IPS-NIHi11 (cell line): ENCODE measurements at places on chromosomes 1 and 21.
A peak's percentile ranks its signal among the peaks of the same experiment; 100 is the strongest.

- no peak for DNase-seq
Measured at GRCh38 chr1:94279038-94279437, 41.7 kb upstream of the ARHGAP29 start.

DNA sequence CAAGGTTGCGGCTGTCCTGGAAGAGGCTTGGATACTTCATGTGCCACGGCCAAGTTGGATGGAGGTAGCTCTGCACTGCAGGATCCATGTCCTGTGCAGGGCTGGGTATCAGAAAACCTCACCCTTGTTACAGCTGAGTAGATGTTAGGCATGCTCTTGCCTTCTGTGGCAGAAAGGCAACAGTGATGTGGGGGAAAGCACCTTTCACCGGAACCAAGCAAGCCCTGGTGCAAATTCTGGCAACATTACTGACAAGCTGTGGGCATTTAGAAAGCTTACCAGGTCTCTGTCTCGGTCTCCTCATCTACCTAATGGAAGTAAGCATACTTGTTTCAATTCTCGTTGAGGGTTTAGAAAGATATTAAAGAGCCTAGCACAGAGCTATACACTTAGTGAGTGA lies 14.5 kb upstream of the CDCA8 start:
- DNase-seq, result no peak

GRCh38 chr1:151790940-151791651 lies 796 bp upstream of the TDRKH start:
- DNase-seq, result peak; percentile 34

DNA sequence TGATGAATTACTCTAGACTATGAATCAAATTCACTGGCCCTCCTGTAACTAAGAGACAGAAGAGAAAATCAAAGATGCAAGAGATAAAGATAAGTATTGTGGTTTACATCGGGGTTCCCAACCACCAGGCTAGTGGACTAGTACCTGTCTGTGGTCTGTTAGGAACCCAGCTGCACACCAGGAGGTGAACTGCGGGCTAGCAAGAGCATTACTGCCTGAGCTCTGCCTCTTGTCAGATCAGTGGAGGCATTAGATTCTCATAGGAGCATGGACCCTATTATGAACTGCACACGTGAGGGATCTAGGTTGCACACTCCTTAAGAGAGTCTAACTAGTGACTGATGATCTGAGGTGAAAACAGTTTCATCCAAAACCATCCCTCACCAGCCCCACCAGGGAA lies 58.9 kb upstream of the DUSP10 start:
- no peak for DNase-seq

DNA sequence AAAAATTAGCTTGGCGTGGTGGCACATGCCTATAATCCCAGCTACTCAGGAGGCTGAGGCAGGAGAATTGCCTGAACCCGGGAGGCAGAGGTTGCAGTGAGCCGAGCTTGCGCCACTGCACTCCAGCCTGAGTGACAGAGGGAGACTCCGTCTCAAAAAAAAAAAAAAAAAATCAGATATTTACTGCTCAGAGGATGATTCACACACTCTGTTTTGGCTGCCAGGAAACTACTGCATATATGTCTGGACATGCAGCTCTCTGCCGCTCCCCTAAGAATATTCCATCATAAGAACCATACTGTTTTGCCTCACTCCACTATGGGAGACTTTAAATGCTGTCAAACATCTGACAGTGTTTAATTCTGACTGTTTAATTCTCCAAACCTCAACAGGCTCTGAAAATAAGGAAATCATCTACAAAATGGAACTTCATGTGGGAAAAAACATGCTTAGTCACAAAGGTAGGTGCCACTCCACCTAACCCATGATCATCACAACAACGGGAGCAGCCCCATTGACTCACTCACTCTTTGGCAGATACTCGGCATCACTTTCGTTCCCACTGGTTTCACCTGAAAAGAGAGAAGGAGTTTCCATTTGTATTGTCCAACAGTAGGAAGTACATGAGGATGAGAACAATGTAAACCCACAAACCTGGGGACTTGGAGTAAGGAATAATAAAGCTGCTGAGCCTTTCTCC lies 29.3 kb upstream of the BCAS2 start:
- DNase-seq, result no peak

- no peak for DNase-seq
Measured at GRCh38 chr1:209931141-209931540, 6.9 kb upstream of the SYT14 start.
